Effector memory CD4-positive, alpha-beta T cell (primary cell): ENCODE measurements at places on chromosomes 11 and 22.

DNA sequence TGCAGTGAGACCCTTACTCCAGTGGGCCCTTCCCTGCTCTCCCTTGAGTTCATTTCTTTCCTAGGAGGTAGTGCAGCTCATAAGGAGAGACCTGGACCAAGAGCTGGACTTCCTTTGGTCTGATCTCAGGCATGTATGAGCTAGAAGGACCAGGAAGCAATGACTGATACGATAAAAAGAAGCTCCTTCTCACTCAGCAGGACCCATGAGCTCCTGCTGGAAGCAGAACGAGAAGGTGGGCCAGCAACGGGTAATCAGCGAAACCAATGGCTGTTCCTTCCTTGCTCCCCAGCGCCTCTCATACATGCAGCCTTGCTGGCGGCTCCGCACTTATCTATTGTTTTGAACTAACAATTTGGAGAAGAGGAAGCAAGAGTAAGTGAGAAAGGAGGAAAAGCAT lies 56.8 kb downstream of the RPUSD4 start:
- DNase-seq: no peak

- no peak for DNase-seq
These were observed 33.3 kb downstream of the HIRA start for GRCh38 chr22:19398206-19398605.

DNA sequence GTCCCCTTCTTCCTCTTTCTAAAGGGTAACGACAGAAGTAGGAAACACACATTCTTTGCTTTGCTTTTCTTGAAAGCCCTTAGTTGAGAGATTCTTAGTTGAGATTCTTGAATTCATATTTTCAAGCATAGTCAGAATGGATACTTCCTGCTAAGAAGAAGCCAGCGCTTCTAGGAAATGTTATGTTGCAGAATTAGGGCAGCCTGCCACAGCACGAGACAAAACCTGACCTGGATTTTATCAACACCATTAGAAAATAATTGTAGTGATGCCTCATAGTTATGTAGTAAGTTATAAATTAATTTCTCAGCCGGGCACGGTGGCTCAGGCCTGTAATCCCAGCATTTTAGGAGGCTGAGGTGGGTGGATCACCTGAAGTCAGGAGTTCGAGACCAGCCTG lies 37.9 kb upstream of the NUP160 start:
- no peak for DNase-seq

GRCh38 chr11:43164831-43165230 lies 147.0 kb upstream of the API5 start:
- DNase-seq: no peak

DNA sequence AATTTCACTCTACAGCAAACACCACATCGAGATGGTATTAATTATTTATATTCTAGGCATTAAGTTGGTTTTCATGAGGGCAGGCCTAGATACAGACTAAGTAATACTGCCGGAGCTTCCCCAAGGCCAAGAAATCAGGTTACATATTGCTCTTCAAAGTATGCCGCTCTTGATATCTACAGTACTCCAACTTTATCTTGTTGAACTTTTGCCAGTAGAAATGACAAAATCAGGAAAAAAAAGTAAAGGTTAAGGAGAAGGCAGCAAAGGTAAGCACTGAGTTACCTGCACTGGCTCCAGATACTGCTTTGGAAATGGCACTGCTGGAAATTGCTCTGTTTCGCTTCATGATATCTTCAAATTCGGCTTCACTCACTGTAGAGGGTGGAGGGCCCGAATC lies 14.4 kb downstream of the CPSF7 start:
- no peak for DNase-seq

GRCh38 chr11:27868226-27868625 lies 168.0 kb upstream of the BDNF start:
- DNase-seq: no peak

- DNase-seq: no peak
These were observed 5.2 kb upstream of the NAALADL1 start for GRCh38 chr11:65063532-65063931.

- DNase-seq: no peak
These were observed 22.5 kb downstream of the C22orf31 start for GRCh38 chr22:29039148-29039547.

- no peak for DNase-seq
These were observed 2.8 kb downstream of the SSRP1 start for GRCh38 chr11:57332694-57333440.

GRCh38 chr11:42315267-42315666 lies 855.8 kb upstream of the LRRC4C start:
- DNase-seq: no peak

- DNase-seq: peak; percentile 53
These were observed 4.6 kb downstream of the SAA2 start for GRCh38 chr11:18243783-18244362.

GRCh38 chr11:65639623-65640482 lies 2.0 kb downstream of the SIPA1 start:
- peak; percentile 74 for DNase-seq

DNA sequence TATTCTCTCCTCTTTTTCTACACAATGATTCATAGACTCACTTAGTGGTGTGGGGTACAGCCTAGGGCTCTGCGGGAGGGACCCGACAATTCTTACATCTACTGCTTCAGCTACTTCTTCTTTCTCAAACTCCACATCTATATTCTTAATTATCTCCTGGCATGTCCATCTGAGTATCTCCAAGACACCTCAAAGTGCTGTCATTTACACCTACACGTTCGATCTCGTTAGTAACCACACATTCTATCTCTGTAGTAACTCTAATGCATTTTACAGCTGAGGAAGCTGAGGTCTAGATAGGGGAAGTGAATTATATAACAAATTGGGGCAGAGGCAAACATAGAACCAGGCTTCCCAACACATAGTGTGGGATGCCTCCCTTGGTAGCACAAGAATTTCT lies 27.7 kb upstream of the RRM1 start:
- DNase-seq: no peak

DNA sequence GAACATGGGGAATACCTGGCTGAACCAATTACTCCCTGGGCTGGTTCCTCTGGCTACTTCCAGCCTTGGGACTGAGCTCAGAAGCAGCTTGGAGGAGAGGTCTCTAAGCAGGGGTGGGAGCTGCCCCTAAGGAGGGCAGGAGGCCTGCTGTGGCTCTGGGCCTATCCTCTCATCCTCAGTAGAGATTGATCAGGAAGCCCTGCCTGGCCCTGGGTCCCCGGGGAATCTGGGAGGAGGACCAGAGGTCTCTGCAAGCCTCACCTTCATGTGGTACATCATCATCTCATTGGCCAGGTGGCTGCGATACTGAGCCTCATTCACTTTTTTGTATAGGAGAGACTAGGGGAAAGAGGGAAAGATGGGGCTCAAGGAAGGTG lies 91.1 kb downstream of the PDE2A start:
- no peak for DNase-seq

DNA sequence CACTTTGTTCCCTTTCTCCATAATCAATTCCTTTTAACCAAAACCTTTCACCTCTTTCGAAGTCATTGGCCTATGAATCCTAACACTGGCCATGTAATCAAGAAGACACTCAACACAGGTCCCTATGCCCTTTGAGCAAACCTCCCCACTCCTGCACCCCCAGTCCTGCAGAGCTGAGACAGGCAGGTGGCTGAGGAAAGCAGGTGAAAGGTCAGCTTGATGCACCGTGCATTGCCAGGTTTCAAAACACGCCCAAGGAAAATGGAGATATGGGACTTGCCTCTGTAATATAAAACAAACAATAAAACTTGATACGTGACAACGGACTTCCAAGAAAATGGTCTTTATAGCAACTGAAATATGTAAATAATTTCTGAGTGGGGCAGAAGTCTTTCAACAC lies 10.6 kb downstream of the CPT1A start:
- no peak for DNase-seq

DNA sequence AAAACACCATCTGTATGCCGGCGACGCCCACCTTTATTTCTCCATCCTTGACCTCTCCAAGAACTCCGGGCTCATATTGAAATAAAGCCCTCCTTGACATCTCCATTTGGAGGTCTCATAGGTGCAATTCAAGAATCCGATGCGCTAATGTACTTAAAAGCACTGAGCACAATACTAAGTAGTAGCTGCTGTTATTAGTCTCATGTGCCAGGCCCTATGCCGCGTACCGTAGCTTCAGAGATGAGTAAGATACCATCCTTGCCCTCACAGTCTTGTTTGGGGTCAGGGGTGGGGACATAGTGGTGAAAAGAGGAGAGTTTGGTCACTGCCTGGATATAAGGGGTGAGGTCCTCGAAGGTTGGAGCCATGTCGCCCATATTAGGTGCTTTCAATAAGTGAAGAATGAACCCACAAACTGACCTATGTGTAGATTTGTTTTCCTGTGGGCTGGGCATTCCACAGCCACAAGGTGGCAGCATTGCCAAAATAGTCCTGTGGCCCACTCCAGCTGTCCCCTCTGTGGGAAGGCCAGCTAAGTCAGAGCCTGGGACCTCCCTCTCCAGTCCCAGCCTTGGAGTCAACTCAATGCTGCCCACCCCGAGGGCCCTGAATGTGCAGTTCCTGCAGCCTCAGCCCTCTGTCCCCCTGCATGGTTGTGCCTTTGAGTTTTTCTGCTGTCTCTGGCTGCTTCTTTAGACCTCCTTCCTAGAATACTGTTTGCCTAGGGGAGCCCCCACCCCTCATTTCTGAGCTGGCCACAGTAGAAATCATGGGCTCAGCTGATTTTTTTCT lies 6.5 kb downstream of the DCPS start:
- peak; percentile 25 for DNase-seq

- peak; percentile 26 for DNase-seq
These were observed 829 bp upstream of the ZBED5 start for GRCh38 chr11:10858439-10859325.

DNA sequence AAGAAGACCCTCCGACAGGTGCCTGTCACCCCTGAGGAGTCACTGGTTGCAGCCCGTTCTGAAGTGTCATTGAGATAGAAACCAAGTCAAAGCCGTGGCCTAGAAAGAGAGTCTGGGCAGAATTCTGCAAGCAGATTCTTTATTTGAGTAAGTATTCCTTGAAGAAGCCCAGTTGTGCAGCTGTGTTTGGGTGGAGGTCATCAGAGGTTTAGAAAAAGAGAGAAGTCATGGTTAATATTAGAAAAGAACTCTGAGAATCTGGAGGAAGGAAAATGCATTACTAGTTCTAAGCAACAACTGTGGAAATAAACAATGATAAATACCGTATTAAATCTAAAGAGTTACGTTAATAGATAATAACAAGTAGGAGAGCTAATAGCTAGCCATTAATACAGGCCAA lies 118.8 kb upstream of the KIRREL3 start:
- no peak for DNase-seq

- no peak for DNase-seq
These were observed 22.1 kb upstream of the CTR9 start for GRCh38 chr11:10728789-10729472.

GRCh38 chr11:14075118-14076078 lies 112.9 kb downstream of the SPON1 start:
- peak; percentile 43 for DNase-seq

GRCh38 chr11:71929491-71929890 lies 645 bp downstream of the RNF121 start:
- DNase-seq: no peak

GRCh38 chr11:15651816-15652215 lies 537.1 kb downstream of the INSC start:
- DNase-seq: no peak

DNA sequence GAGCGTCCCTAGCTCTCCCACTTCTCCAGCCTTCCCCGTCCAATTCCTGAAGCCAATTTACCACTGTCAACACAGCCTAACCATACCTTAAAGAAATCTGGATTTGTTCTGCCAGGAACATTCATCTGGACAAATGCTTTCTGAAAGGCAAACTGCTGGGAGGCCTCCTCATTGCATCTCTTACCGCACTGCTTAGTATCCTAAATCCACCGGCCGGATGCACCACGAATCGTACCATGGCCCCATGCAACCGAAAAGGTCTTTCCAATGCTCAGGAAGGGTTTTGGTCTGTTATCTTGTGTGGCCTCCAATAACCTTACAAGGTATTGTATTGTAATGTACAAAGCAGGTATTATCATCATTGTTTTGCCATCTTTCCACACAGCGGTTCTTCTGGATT lies 57.6 kb downstream of the MYH9 start:
- DNase-seq: no peak

GRCh38 chr22:37521236-37521739 lies 2.1 kb upstream of the CARD10 start:
- DNase-seq: no peak

DNA sequence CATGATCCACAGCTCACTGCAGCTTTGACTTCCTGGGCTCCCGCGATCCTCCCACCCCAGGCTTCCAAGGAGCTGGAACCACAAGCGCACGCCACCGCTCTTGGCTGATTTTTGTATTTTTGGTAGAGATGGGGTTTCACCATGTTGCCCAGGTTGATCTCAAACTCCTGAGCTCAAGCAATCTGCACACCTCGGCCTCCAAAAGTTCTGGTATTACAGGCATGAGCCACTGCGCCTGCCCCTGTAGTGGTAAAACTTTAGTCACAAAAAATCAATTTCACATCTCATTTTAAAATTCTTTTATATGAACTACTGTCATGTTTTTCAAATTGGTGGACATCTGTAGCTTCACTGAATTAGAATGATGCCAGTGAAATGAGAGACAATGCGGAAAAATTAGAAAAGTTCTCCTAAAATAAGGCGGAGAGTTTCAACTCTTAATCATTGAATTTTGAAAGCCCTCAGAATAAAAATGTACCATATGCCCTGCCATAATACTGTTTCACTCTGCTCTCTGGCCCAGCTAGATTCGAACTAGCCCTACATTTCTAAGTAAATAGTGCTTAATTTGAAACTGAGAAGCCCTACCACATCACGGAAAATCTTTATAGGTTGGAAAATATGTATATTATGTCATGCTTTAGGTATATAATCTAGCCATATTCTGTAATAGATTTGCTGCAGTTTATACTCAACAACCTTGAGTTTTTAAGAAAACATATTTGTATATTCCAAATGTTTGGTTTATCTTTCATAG lies 78.7 kb downstream of the HORMAD2 start:
- DNase-seq: no peak

DNA sequence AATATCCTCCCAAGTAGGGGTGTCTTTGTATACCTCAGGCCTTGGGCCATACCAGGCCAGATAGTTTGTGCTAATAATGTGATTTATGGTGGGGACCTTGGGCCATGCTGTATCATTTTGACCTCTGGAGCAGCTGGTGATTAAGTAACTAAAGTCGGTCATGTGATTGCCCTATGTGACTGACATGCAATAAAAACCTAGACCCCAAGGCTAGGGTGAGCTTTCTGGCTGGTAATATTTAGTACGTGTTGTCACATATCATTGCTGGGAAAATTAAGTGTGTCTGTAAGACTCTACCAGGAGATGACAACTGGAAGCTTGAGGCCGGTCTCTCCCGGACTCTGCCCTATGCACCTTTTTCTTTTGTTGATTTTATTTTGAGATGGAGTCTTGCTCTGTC lies 12.6 kb upstream of the TFIP11 start:
- DNase-seq: no peak
